Activated CD4-positive, alpha-beta T cell treated with anti-CD3 and anti-CD28 coated beads for 1 hour (primary cell): ENCODE measurements at places on chromosomes 1 and 21.

GRCh38 chr1:168763031-168763430 is 34.0 kb upstream of the DPT start:
- DNase-seq = no peak

DNA sequence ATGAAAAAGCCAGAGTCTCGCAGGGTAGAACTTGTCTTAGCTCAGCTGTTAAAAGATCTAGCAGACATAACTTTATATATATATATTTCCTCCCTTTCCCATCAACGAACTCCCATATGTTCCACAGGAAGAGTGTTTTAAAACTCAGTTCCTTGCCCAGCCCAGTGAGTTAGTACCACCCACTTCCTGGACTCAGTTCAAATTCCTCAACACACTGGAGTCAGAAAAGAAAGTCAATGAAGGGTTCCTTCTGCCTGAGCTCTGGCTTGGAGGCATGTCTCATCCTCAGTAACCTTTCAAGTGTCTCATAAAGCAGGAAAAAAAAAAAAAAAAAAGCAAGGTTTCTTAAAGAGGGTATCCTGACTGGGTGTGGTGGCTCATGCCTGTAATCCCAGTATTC is 15.6 kb downstream of the TPM3 start:
- no peak for DNase-seq

- no peak for DNase-seq
Observed at GRCh38 chr1:55194851-55195250, 20.3 kb downstream of the USP24 start.

DNA sequence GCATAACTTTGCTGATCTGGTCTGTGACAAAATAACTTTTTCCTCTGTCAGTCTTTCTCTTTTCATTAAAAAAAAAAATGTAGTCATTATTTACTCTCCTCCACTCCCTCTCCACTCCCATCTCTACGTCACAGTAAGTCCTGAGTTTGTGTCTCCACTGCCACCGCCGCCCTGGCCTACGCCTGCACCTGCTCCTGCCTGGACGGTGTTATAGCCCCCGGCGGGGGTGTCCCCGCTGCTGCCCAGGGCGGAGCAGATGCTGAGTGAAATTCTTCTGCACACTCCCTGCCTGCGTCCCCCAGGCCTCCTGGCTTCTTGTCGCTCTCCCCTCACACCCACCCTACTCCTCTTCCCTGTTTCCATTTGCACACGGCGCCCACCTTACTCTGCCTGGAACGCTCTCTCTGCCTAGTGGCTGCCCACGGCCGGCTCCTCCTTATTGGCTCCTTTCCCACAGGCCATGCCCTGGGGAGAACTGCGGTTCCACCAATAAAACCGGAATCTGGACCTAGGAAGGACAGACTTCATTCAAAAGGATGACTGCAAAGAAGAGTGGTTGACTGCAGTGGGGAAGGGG is 55.2 kb upstream of the C1orf174 start:
- no peak for DNase-seq

GRCh38 chr1:158434741-158435140 is 8.7 kb upstream of the OR10K2 start:
- DNase-seq = no peak

DNA sequence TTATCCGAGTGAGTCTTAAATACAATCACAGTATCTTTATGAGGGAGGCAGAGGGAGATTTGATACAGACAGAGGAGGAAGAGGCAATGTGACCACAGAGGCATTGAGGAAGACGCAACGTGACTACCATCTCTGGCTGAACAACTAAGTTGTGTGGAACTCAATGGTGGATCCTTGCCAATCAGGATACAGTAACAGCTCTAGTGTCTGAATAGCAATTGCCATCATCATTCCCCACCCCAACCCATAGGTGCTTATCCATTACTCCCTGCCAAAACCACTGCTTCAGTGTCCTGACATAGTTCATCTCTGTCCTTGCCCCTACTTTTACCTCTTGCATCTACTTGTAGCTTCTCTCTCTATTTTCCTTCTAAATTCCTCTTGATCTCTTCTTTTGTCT is 20.5 kb upstream of the RHBDL2 start:
- DNase-seq = no peak

GRCh38 chr1:117815926-117816325 is 113.5 kb downstream of the GDAP2 start:
- no peak for DNase-seq

DNA sequence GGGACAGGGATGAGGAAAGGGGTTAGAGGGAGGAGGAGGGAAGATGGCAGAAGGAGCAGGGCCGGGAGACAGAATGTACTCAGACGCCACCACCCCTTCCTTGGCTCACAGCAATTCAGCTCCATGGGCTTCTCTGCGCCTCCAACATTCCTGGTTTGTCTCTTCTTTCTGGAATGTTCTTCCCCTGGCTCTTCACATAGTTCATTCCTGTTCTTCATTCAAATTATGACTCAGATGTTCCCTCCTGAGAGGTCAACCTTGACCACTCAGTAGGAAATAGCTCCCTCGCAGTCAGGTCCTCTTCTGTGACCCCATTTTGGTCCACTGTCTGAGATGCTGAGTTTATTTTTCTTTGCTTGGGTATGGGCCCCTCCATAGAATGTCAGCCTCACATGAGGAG is 203.2 kb downstream of the C1orf94 start:
- no peak for DNase-seq

GRCh38 chr1:51968632-51969031 is 21.9 kb downstream of the RAB3B start:
- no peak for DNase-seq

GRCh38 chr1:224300346-224300745 is 29.6 kb downstream of the NVL start:
- DNase-seq = no peak

GRCh38 chr1:191457889-191458288 is 700.4 kb upstream of the RGS18 start:
- DNase-seq = no peak
